T-cell (primary cell): ENCODE measurements at places on chromosomes 6 and 20.

- DNase-seq, result no peak
These were observed 582.5 kb downstream of the DOK5 start for GRCh38 chr20:55057779-55058415.

DNA sequence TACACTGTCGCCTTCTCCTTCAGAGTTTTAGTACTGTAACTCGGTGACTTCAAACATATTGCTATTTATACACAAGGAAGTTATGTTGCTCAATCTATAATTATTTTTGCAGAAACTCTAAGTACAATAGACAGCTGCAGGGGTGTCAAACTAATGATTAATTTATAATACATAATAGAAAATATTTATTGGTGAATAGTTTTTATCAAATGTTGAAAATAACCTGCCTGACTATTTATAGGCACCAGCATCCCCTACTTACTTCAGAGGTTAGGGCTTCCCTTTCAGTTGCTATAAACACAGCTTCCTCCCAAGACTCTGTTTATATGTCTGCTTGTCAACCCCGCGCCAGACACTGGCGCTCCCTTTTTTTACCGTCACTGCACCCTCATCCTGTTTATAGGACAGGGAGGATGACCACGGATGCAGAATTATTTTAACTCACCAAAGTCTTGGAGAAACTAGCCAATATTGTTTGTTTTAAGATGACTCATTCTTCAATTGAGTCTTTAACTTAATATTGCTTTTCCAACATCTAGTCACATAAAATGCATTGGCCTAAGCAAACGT, 225.0 kb downstream of the ALDH8A1 start:
- DNase-seq, result no peak

DNA sequence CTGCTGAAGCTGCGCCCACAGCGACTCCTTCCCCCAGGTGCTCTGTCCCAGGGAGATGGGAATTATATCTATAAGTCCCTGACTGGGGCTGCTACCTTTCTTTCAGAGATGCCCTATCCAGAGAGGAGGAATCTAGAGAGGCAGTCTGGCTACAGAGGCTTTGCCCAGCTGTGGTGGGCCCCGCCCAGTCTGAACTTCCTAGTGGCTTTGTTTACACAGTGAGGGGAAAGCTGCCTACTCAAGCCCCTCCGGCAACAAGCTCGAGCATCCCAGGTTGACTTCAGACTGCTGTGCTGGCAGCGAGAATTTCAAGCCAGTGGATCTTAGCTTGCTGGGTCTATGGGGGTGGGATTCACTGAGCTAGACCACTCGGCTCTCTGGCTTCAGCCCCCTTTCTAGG, 152.5 kb upstream of the MAP3K7 start:
- DNase-seq, result no peak

GRCh38 chr6:20998748-20999448, 464.6 kb downstream of the CDKAL1 start:
- DNase-seq, result no peak

DNA sequence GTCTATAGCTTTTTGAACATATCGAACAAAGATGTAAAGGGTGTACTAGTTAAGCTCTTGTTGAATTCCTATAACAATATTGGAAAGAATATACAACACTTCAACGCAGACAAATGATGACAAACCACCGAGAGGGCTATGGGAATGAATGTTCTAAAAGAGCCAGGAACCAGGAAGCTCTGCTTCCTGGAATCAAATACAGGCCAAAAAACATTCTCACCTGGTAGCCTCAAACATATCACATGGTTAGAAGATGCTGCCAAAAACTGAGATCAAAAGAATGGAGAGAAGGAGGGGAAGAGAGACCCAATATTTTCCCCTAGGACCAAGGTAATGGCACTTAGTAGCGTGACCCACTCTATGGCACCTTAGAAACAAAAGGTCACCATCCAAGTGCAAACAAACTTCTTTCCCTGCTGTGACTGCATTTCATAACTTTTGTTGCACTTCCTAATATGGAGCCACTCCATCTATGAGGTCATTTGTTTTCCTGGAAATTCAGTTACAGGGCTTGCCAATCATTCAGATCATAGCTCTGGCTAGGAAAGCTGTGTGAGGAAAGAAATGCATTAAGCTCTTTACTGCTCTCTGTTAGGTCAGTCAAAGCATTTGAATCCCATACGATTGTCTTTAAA, 199.2 kb upstream of the NT5E start:
- no peak for DNase-seq

- DNase-seq, result no peak
These were observed 1.9 kb downstream of the DHX16 start for GRCh38 chr6:30670760-30671527.
